NCI-H2227 treated with DMSO at 0.1 percent for 48 hours (cell line): ENCODE measurements at places on chromosomes 6 and 20.

- no peak for DNase-seq
These were observed 126.1 kb upstream of the STXBP5 start for GRCh38 chr6:147078106-147078505.

DNA sequence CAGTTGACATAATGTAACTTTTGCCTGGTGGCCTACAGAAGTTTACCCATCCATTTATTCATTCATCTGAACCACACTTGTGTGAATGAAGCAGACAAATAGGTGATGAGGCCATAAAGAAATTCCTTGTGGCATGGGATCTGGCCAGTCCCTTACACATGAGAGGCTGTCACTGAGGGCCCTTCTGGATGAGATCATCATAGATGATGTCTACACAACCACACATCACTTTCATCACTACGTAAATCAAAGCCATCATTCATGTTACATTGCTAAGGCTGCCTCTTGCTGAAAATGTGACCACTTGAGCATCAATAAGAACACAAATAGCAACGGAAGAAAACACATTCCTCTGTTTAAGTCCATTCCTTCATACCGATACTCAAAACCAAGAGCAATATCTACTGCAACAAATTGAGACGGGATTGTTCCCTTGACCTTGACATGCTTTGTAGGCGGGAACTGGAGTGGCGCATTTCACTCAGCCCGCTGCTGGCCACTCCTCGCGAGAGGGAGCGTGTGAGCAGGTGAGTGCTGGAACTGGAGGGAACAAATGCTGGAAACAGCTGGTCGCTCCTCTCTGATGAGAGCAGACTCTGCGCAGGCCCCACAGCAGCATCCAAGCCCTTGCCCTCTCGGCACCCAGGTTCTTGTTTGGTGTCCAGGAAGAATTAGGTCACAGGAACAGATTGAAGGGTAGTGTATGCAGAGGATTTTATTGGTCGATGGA, 49.3 kb downstream of the FAM50B start:
- DNase-seq, result no peak

- DNase-seq, result no peak
These were observed 423.2 kb downstream of the PREX1 start for GRCh38 chr20:48404598-48404997.

DNA sequence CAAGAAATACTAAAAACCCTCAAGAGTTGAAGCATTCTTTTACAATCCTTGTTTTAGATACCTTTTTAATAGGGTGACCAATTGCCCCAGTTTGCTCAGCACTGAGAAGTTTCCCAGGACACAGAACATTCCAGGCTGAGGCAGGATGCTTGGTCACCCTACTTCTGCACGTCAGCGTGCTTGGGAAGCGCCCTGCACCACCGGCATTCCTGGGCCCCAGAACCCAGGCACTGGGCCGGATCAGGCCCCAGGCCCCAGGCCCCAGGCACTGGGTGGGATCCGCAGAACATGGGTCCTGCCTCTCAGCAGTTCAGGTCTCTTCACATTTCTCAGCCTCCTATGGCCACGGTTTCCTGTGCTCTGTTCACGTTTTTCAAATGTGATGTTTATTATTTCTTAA, 213.8 kb upstream of the QKI start:
- no peak for DNase-seq

GRCh38 chr6:125432963-125433362, 131.2 kb upstream of the HDDC2 start:
- no peak for DNase-seq

DNA sequence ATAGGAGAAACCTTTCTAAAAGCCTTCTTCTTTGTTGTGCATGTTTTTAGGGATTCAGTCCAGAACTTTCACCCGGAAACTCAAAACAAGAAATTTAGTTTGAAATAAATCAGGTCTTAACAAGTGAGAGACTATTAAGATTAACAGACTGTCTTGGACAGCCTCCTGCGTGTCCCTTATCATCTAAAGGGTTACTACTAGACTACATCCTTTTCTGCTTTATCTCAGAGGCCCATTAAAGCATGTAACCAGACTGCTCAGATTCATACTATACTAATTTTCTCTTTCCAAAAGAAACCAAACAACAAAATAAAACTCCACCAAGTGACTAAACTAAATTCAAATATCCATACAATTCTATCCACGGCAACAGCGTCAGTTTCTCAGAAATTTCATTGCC, 173.8 kb downstream of the GMPR start:
- DNase-seq, result no peak

DNA sequence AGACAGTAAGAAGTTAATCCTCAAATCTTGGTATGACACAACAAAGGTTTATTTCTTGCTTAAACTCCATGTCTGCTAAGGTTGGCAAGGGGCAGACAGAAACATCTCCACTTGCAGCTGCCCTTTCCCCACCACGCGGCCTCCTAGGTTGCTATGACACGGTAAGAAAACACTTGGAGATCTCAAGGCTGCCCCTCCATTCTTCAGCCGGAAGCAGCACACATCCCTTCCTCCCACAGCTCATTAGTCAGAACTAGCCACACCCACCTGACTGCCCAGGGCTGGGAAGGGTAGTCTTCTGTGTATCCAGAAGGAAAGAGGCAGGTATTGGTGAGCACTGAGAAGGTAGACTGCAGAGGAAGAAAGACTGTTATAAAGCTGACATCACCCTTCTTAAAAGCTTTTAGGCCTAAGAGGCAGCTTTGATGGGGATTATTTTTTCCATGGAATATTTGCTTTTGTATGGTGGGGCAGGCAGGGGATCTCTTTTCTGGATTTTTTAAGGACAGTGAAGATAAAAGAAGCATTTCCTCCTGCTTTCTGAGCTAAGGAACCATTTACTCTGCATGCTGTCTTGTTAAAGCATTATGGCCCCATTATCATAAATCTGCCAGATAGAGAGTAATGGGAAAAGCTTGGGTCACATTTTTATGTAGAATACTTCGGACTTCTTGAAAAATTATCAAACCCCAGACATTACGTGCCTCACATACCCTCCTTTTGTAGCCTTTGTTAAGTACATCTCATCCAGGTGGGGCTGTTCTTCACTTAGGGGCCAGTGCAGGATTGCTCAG, 41.6 kb downstream of the MRAP2 start:
- no peak for DNase-seq

DNA sequence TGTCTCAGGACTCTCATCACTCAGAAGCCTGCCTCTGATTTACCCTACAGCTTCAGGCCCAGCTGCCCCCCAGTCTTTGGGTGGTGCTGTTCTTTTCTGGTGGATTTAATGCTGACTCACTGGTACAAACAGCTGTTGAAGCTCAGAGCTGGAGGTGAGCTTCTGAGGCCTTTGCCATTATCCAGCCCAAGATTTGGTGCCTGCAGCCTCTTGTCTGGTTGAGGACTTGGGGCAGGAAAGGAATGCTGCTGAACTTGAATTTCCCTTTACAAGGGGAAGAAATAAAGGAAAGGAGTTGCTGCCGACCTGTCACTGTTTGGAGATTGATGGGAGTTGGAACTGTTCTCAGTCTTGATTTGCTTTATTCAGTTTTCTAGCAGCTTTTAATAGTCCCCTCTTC, 19.8 kb downstream of the ABCF1 start:
- DNase-seq, result no peak

GRCh38 chr6:150165020-150165702, 22.3 kb downstream of the PPP1R14C start:
- no peak for DNase-seq

- DNase-seq, result no peak
These were observed 369.8 kb downstream of the PREX1 start for GRCh38 chr20:48458003-48458377.

DNA sequence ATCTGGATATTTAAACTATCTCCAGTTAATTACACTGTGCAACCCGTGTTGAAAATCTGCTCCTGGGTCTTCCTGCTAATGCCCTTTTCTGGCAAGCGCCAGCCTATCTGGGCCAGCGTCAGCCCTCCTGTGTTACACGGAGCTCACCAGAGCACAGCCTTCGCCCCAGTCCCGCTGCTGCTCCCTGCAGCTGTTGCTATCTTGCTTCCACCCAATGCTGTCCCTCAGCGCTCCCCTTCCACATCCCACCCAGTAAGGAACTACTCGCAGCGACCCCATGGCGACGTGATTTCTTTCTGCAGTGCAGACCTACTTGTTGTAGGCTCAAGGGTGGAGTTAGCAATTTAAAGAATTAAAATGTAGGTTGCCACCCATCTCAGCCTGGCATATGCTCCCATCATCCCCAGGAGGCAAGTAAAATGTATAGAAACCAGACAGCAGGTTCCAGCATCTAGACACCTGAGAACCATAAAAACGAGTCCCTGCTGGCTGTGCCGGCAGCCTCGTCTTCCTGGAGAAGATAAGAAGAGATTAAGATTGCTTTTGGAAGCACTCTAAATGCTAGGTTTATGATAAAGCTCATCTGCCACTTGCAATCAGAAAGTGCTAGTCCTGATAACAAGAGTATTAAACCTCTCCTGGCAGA, 254.3 kb upstream of the FOXQ1 start:
- DNase-seq, result no peak

- DNase-seq, result no peak
These were observed 18.5 kb upstream of the KCNK5 start for GRCh38 chr6:39247667-39248194.
